ENCODE measurements at places on chromosomes 13 and 19. TPM values are rescaled to one million over a fixed set of nuclear protein-coding genes. Genes with fewer than 3 reads are reported as not detected.

- peak; percentile 38 for DNase-seq
Observed at GRCh38 chr13:76672420-76672819, 213.8 kb downstream of the KCTD12 start.

DNA sequence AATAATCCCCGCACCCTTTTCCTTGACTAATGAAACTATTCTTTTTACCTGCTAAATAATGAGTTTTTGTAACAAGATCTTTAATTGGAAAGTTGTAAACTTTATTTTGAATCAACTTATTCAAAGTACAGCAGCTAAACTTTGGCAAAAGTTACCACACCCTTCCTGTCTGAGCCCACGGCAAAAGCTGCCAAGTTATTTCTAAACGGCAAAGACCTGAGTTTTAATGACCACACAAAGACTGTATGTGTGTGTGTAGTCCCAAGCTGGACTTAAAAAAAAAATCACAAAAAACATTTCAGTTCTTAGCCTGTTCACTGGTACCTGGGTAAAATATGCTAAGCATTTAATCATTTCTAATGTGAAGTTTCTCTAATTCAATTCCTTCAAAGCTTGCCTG, 60.7 kb downstream of the ZAR1L start:
- peak; percentile 30 for DNase-seq

GRCh38 chr13:94315188-94315587, 164.3 kb downstream of the DCT start:
- DNase-seq, result no peak

The IZUMO2 gene
- not detected for total RNA-seq

GRCh38 chr13:44397766-44398223, 24.2 kb downstream of the SERP2 start:
- DNase-seq, result no peak

The ZNF93 gene
- 15.9 TPM for total RNA-seq

DNA sequence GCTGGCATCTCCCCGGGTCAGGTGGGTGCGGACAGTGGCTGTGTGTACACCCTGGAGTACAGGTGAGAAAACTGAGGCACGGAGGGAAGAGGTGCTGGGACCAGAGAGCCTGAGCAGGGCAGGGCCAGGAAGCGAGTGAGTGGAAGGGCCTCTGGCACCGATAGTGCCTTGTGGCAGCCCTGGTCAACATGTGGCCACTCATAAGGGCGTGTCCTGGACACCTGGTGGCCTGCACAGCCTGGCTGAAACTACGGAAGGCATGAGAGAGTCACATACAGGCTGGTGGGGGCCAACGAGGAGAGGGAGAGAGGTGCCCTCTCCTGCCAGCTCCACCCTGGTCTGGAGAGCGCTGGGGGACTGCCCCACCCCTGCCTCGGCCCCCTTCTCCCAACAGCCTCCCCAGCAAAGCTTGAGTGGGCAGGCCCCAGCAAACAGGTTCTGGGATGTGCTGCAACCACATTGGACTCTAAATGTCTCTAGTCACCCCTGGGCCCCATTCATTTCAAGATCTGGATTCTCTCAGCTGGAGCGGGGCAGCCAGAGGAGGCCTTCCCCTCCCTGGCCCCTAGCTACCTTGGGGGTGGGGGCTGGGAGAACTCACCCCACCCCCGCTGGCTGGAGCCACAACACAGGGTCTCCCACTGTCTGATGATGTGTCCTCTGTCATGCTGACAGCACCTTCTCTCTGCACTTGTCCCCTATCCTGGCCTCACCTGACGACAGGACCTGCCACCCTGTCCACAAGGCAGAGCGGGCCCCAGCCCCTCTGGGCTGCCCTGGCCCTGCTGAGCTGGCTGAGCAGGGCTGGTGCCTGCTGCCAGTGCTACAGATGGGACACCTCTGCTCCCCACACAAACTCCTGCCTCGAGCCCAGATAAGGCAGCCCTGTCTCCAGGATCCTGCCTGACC, 5.8 kb downstream of the CBARP start:
- DNase-seq, result peak; percentile 89

GRCh38 chr19:4589579-4590410, 30.3 kb upstream of the SEMA6B start:
- DNase-seq, result no peak

The KLF1 gene
- total RNA-seq, result 3.1 TPM

GRCh38 chr13:111066544-111066943, 48.6 kb upstream of the ARHGEF7 start:
- no peak for DNase-seq

- DNase-seq, result no peak
Observed at GRCh38 chr13:55673910-55674309, 1466.8 kb upstream of the PRR20A start.

Measured in umbilical cord (tissue), 2 donors.